ENCODE measurements at places on chromosomes 7 and 10.
A peak's percentile ranks its signal among the peaks of the same experiment; 100 is the strongest.

GRCh38 chr10:132118366-132118765 lies 52.6 kb downstream of the JAKMIP3 start:
- DNase-seq: no peak

DNA sequence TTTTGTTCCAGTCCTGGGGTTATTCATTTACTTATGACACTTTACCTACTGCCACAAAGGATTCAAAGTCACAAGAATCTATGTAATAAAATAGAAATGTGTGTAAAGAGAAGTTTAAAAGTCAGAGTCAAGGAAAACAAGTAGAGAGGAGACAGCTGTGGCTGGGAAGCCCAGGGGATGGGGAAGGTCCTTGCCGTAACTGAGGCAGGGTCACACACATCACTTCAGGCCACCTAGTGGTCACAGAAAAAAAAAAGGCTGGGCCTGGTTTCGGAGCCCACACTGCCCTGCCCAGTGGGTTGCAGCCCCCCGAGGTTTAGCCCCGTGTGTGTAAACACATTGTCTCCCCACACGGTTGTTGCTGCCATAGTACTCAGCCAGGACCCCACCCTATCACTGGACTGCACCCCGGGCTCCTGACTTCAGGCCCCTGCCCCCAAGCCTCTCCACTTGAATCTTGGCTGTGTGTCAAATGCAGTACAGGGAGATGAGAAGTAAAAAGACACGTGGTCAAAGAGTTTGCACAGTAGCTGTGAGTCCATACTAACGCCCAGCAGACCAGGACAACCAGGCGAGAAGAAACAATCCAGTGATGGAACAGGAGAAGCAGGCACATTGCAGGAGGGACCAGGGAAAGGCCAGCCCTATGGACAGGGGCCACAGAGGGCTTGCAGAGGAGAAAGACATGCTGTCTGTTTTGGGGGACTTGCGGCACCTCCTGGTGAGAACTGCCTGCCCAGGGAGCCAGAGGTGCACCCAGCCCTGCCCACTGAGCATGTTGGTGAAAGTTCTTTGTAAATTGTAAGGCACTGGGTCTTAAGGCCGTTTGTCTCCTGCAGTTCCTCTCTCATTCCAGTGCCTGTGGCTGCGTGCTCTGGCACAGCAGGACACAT lies 91.4 kb upstream of the MACROH2A2 start:
- no peak for DNase-seq

GRCh38 chr7:40656349-40656748 lies 521.5 kb downstream of the SUGCT start:
- no peak for DNase-seq

DNA sequence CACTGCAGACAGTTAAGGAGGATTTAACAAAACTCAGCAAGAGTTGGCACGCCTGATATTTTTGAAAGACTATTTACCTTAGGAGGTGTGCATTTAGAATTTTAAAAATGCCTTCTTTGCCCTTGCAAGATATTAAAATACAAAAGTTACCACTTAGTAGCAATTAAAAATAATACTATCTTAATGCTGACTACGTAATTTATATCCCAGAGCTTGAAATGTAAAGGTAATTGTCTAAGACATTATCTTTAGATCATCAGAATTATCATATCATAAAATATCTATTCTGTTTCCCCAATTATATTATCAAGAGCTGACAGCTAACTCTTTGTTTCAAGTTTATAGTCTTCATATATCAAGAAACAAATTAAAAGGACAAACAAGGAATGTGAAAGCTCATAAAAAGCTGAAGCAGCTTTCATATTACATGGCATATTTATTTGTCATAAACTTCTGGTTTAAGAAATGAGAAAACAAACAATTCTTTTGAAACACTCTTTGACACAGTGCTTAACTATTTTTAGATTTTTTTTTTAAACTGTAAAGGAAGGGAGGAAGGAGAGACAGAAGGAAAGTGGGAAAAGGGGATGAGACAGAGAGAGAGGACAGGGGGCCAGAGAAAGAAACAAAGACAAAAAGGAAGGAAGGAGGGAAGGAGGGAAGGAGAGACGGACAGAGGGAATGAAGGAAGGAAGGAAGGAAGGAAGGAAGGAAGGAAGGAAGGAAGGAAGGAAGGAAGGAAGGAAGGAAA lies 73.5 kb downstream of the RTKN2 start:
- DNase-seq: no peak

DNA sequence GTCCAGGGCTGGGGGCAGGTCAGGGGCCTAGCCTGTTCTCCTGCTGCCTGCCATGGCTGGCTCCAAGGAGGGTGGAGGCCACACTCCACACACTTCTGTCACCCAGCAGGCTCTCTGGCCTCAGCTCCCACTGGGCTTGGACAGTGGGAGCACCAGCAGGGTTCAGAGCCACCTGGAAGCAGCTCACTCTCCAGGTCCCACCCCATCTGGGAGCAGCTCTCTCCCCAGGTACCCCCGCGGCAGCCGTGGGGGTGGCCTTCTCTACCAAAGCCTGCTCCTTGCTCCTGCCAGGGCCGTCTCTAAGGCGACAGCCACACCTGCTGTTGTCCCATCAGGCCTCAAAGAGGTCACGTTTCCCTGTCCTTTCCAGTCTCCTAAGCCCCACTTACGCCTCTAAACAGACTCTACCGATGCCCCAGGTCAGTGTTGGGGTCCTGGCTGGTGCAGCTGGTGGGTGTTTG lies 142.5 kb upstream of the RET start:
- DNase-seq: no peak

DNA sequence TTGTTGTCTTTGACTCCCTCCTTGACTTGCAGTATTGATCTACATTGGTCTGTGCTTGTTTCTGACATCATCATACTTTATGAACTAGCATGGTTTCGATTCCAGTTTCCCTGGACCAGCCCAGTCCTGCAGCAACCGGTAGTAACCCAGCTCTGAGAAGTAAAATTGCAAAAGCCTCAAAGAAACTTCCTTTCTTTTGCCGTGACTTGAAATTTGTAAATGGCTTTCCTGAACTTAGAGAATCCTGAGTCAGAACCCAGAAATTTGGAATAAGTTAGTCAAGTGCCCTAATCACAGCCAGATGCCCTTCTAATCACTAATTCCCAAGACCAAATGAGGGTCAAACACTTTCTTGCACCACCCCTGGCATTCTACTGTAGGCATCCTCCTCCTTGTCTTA lies 15.0 kb downstream of the TAS2R60 start:
- DNase-seq: no peak

DNA sequence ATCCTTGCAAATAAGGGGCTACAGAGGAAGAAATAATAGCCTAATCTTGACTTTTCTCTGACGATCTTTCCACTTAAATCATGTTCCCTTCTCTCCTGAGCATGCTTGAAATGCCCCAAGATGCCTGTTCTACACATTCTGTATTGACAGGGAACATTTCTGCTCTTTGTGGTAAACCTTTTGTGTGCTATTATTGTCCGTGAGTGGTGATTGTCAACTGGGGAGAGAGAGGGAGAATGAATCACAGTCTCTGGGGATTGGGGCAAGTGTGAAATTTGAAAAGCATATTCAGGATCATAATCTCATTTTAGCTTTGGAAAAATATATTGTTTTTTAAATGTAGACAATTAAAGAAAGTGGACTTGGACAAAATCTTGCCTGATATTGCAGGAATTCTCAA lies 20.6 kb downstream of the UBTD1 start:
- no peak for DNase-seq

DNA sequence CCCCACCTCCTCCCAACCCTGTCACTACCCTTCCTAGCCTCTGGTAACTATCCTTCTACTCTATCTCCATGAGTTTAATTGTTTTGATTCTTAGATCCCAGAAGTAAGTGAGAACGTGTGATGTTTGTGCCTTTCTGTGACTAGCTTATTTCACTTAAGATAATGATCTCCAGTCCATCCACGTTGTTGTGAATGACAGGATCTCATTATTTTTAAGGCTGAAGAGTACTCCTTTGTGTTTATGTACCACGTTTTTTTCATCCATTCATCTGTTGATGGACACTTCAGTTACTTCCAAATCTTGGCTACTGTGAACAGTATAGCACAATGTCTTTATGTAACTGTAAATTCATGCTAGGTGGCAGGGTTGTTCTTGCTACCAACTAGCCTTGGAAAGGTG lies 461.6 kb downstream of the PLXDC2 start:
- DNase-seq: no peak

DNA sequence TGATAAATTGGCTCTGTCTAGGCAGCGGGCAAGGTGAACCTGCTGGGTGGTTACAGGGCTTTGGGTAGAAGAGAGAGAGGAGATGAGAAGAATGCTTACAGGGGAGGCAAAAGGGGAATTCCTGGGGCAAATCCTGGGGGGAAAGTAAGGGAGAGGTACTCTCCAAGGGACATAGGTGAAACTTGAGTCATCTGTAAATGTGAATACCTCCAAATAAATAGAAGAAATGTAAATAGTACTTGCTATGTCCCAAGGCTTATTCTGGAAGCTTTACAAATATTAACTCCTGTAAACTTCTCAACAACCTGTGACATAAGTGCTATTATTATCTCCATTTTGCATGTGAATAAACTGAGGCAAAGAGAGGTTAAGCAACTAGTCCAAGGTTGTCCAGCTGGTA lies 57.7 kb upstream of the CDK13 start:
- no peak for DNase-seq

- no peak for DNase-seq
Observed at GRCh38 chr10:32047881-32048280, 8.3 kb downstream of the KIF5B start.

DNA sequence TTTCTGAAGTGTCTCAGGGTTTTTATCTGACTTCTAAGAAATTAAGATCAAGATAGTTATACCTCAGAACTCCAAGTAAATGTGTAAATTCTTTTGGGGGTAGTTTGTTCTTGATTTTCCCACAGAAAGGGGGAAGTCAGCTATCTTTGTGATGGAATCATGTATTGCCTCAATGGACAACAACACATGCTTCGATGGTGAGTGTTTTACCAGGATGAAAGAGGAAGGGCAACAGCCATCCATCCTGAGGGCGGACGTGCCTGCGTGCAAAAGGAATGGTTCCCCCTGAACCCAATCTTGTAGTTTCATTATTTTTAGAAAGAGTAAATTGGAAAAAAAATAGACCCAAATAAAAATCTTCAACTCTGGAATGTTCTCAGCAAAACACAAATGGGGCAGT lies 67.2 kb upstream of the ZPBP start:
- no peak for DNase-seq

DNA sequence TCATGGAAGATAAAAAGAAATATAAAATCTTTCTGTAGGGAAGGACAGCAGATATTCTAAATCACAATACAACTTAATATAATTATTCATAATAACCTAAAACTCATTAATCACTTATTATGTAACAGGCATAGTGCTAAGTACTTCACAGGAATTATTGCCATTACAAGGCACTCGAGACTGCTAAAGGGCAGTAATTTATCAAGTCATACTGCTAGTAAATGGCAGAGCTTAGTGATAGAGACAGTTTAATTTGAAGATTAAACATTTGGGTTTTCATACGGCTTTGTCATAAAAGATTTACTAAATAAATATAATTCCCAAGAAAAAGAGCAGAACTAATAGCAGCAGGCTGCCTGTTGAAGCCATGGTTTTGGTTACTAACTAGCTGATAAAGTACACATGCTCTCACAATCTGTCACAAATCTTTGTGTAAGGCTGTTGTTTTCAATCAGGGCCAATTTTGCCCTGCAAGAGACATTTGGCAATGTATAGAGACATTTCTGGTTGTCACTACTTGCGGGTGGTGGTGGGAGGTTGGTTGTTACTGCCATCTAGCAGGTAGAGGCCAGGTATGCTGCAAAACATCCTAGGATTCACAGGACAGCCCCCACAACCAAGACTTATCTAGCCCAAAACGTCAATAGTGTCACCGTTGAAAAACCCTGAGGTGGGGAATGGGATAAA lies 233.3 kb upstream of the CACNA2D1 start:
- DNase-seq: no peak

DNA sequence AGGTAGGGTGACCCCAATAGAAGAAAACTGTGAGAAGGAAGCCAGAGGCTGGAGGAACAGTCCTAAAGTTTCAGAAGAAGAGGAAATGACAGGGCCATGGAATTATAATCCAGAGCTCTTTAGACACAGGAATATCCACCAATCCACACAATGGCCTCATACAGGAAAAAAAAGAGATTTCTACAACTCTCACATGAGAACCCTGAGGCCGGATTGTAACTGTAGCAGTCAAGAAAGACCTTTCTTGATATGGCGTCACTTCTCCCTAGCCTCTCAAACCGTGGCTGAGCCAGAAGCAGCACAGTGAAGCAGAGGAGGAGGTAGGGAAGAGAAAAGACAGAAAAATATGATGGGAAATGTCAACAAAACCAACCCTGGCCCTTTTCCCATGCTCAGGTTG lies 76.9 kb downstream of the RAPGEF5 start:
- no peak for DNase-seq

DNA sequence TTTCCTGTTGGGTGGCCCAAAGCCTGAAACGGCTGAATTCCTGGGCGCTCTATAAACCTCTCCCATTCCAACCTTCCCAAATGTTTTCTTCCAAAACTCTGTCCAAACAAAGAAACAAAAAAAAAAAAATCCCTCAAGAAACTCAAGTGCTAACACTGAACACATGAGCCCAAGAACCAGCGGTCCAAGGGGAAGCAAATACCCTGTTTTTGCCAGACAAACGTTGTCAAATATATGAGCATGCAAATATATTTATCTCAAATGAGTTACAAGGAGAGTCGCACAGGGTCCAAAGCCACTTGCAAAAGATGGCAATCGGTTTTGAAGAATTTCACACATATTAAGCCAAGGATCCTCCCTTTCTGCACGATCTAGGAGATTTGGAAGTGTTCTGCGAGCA lies 23.3 kb upstream of the EMX2 start:
- no peak for DNase-seq

DNA sequence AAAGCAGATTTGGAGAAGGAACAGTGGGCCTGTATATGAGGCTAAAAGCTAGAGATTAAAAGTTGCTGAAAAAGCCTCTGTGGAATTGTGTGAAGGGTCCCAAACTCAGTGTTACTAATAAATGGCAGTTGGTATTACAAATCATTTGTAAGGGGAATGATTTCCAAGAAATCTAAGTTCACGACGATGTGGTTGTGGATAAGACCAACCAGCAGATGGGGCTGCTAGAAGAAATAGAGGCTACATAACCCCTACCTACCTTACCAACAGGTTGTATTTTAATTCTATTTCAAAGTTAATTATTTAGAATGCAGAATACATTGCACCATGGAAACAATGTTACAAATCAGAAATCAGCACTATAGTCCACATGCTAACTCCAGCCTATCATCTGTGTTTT lies 377.1 kb downstream of the HPSE2 start:
- DNase-seq: no peak

DNA sequence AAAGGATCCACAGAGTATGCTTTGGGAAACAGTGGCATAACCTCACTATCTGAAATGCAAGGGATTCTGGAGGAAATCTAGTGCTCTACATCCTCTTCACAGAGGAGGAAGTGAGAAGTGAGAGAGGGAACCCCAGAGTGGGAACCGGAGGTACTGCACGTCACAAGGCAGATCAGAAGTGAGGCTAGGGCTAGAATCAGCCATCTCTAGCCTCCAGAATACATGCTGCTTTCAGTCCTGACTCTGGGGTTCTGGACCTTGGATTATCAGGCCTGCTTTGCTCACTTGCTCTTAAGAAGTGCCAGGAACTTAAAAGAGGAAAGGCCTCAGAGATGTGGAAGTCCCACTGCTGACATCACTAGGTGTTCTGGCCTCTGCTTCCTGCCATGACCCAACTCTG lies 25.7 kb downstream of the ZNF503 start:
- peak; percentile 21 for DNase-seq

All from GM12864 (cell line).